ENCODE measurements at places on chromosomes 12 and 14.

DNA sequence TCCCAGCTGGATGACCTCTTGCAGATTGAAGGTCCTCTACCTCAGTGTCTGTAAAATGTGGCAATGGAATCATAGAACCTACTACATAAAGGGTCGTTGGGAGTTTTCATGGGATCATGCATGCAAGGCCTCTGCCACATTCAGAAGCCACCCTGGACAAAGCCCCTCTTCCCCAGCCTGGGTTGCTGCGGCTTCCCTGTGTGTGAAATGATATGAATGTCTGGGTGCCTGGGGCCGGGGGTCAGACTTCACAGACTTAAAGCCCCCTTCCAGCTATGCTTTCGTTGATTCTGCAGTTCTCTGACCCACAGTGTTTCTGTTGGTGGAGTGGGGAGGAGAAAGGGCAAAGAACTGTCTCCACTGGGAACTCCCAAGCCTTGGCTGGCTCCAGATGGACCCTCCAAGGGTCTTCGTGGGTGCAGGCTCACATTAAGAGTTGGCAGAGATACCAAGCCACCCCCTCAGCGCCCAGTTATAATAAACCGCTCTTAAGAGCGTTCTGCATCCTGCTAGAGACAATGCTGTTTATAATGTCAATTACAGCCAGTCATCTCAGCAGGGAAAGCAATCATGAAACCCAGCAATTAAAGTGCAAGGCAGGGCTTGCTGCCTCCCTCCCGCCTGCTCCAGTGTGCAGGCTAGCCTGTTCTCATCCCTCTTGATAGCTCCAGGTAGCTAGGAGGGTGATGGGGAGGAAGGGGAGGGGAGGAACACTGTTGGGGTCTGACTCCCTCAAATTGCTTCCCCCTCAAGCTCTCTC, 210.9 kb upstream of the FKBP4 start:
- no peak for DNase-seq

DNA sequence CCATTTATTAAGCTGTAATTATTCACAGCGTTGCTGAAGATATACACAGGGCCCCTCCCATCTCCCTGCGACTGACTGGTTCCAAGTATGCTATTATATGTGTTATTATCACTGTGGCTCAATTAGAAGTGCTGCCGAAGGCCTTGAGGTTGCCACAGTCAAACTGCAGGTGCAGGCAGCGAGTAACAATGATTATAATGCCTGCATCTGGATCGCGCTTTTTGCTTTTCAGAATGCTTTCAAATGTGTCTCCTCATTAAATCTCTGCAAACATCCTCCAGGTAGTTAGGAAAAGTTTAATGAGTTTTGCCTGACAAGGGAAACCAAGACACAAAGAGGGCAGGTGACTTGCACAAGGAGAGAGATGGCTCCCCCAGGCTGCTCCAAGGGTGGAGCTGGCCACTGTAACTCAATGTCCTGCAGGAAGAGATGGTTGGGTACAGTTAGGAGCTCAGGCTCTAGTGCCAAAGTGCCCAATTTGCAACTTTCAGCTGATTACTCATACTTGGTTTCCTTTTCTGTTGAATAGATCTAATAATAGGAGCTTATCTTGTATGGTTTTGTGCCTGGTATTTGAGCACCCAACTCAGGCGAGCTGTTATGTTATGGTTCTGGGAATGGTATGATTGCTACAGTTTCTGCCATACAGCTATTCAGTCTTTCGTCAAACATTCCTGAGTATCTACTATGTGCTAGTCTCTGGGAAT, 1.7 kb upstream of the SYNE3 start:
- no peak for DNase-seq

GRCh38 chr12:25957793-25958427, 572 bp upstream of the RASSF8 start:
- DNase-seq: no peak

GRCh38 chr12:12443431-12443878, 86.6 kb downstream of the BORCS5 start:
- DNase-seq: no peak

- no peak for DNase-seq
Observed at GRCh38 chr14:69760810-69761209, 6.1 kb upstream of the SRSF5 start.

GRCh38 chr12:88958946-88959345, 378.7 kb upstream of the KITLG start:
- no peak for DNase-seq

GRCh38 chr14:29645117-29645516, 282.5 kb downstream of the PRKD1 start:
- no peak for DNase-seq

- DNase-seq: no peak
Observed at GRCh38 chr12:59895166-59895775, 299.4 kb downstream of the SLC16A7 start.

GRCh38 chr12:77578466-77579220, 252.1 kb upstream of the NAV3 start:
- no peak for DNase-seq

GRCh38 chr12:80469681-80470080, 25.6 kb downstream of the PTPRQ start:
- no peak for DNase-seq

DNA sequence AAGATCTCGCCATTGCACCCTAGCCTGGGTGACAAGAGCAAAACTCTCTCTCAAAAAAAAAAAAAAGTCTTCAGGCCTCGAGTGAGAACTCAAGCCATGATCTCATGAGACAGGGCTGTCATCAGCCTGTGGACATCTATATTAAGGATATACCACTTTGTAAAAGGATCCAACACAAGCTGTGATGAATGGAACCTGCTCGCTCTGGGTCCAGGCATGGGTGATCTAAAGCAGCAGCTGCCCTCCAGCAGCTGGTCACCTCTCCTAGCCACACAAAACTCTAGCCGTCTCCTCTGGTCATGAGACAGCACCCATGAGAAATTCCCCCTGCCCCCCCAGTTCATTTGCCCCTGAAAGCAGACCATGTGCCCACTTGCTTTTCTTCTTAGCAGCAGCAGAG, 19.1 kb upstream of the DGLUCY start:
- no peak for DNase-seq

GRCh38 chr12:85872497-85873091, 1.5 kb upstream of the NTS start:
- peak; percentile 8 for DNase-seq

DNA sequence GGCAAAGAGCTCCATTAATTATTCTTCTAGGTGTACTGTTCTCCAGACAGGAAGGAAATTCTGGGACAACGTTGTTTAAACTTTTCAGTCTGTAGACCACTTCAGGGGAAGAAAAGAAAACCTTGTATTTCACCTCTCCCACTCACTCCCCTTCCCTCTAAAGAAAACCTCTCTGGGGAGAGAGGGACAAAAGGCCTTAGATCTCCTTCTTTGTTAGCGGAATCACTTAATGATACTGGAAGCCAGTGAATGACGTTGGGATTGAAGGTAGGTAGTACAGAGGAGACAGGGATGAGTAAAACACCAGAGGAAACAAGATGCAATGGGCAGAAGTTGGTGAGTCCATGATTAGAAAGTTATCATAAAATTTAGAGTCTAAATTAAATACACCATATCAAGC, 38.7 kb upstream of the SGPP1 start:
- DNase-seq: no peak

GRCh38 chr12:122895320-122895703, 612 bp downstream of the VPS37B start:
- no peak for DNase-seq

DNA sequence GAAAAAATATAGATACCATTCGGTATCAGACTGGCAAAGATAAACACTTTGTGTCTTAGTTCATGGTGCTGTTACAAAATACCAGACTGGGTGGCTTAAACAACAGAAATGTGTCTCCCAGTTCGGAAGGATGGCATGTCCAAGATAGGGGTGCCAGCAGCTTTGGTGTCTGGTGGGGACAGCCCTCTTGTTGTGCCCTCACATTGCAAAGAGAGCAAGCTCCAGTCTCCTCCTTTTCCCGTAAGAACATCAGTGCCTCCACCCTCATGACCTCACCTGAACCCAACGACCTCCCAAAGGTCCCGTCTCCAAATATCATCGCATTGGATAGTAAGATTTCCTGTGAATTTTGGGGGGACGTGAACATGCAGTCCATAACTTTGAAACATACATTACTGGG, 12.4 kb downstream of the ZBTB42 start:
- DNase-seq: no peak

- DNase-seq: no peak
Observed at GRCh38 chr12:82708061-82708879, 21.6 kb downstream of the TMTC2 start.

DNA sequence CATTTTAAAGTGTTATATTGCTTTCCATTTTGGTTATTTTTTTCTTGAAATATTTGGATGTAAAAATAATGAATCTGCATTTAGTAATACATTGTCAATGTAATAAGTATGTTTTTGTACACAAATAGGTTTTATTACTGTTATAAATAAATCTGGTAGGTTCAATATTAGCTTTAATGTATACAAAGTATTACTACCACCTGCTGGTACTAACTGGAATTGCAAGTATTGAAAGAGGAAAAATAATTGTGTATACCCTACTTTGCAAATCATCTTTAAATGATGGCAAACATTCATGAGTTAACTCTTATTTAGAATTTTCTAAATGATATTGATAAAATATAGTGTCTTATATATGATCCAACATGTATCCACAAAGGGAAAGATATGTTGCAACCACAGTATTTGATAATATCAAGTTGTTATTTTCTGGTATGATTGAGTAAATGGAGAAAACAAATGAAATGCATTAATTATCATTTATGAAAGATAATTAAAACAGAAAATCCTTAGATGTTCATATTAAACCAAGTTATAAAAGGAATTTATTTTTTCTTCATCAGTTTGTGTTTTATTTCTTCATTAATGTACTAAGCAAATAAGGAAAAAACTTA, 3.2 kb downstream of the OR4K2 start:
- peak; percentile 26 for DNase-seq

- DNase-seq: no peak
Observed at GRCh38 chr12:131892711-131893604, 1.5 kb upstream of the ULK1 start.

- DNase-seq: no peak
Observed at GRCh38 chr12:100956311-100956852, 161.8 kb downstream of the ANO4 start.

DNA sequence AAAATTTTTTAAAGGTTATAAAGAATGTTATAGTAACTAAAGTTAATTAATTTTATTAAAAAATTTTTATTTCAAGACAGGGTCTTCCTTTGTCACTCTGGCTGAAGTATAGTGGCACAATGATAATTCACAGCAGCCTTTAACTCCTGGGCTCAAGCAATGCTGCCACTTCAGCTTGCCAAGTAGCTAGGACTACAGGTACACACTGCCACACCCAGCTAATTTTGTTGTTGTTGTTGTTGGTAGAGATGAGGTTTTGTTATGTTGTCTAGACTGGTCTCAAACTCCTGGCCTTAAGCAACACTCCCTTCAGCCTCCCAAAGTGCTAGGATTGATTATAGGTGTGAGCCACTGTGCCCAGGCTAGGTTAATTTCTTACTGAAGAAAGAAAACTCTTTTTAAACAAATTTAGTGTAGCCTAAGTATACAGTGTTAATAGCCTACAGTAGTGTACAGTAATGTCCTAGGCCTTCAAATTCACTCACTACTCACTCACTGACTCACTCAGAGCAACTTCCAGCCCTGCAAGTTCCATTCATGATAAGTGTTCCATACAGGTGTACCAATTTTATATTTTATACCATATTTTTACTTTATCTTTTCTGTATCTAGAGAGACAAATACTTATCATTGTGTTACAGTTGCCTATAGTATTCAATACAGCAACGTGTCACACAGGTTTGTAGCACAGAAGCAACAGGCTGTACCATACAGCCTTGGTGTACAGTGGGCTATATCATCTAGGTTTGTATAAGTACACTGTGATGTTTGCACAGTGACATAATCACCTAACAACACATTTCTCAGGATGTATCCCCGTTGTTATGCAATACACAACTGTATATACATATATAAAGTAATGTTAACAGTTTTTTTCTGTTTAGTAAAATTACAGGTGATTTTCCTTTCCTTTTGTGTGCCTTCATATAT, 24.7 kb upstream of the DNAAF2 start:
- DNase-seq: no peak

DNA sequence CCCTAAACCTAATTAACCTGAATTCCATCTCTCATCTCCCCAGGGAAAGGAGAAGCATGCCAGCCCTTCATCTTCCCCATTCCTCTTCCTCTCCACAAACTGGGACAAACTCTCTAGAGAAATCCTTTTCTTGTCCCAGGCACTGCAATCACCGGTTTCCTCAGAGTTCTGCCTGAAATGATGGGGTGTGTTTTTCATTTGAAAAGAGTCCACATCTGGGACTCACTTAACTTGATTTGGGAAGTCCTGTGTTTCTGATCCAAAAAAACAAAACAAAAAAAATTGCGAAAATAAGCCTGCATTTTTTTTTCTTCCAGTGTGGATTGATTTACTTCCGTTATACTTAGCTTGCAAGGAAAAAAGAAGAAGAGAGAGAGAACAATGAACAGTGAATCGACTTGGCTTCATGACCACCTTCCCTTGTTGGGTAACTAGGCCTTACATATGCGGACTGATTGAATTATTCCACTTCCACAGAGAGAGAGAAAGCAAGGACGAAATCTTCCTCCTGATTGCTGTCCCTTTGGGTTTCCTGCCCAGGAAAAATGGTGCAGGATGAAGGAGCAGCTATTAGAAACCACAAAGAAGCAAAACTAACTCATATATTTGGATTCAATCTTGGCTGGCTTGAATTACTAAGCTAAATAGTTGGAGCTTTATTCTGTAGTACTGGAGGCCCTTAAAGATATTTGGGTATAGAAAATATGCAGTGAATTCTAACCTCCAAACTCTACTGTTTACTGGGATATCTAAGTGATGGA, 506.2 kb upstream of the TBX3 start:
- no peak for DNase-seq

DNA sequence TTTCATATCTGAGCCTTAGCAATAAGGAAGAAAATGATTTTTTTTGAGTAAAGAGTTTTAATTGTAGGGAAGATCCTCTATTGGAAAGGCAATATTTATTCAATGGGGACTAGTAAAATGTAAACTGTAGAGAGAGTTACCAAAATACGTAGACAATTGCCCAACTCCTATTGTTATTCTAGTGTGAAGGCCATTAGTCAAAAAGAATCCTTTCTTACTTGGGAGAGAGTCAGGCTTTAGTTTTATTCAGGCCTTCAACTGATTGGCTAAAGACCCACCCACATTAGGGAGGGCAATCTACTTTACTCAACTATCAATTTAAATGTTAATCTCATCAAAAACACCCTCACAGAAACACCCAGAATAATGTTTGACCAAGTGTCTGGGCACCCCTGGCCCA, 485.8 kb upstream of the ATXN7L3B start:
- DNase-seq: no peak

GRCh38 chr12:53219956-53220693, 11.9 kb downstream of the RARG start:
- DNase-seq: peak; percentile 77

GRCh38 chr12:7716381-7716780, 5.1 kb downstream of the DPPA3 start:
- no peak for DNase-seq

DNA sequence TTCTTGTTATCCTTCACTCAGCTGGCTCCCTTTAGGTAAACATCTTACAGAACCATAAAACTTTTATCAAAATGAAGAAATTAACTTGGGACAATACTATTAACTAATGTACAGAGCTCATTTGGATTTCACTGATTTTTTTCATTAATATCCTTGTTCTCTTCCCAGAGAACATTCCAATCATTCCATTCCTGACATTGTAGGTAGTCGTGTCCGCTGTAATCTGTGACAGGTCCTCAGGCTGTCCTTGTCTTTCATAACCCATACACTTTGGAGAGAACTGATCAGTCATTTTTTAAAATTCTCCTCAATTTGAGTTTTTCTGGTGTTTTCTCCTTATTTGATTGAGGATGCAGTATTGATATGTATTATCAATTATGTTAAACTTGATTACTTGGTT, 916.8 kb downstream of the GALC start:
- no peak for DNase-seq
